ENCODE measurements at places on chromosomes 2 and 18.

- DNase-seq = no peak
Measured at GRCh38 chr18:54612237-54612636, 21.2 kb downstream of the DYNAP start.

DNA sequence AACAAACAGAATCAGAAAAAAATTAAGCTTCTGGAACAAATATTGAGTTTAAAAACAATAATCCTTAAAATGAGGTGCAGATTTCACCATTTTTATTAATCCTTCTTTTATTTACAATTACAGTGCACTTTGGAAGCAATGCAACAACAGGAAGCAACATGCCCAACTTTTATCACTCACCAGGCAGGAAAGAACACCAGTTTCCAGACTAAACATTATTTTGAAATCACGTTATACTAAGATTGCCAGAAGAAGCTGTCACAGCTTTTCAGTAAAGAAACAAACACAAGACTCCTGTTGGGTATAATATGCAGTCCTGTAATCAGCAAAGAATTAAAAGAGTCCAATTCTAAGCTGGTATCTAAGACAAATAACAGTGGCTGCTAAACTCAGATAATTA, 137.9 kb upstream of the ZC3H15 start:
- no peak for DNase-seq

- no peak for DNase-seq
Measured at GRCh38 chr2:161486111-161486510, 70.0 kb downstream of the TBR1 start.

- DNase-seq = no peak
Measured at GRCh38 chr2:25895610-25896009, 17.3 kb upstream of the ASXL2 start.

Measured in transverse colon (tissue), 4 donors.